Activated T-cell treated with anti-CD3 and anti-CD28 coated beads, Interleukin-2, amount 50 U/mL, for 72 hours (primary cell): ENCODE measurements at places on chromosomes 6 and 20. TPM values are rescaled to one million over a fixed set of nuclear protein-coding genes. Genes with fewer than 3 reads are reported as not detected.

- no peaks in the 10 kb centered on the region for H3K36me3 ChIP-seq
- DNase-seq, result no peak
- H3K4me1 ChIP-seq, result no peaks in the 10 kb centered on the region
- no peaks in the 10 kb centered on the region for H3K27me3 ChIP-seq
- no peak overlapping the region for H3K27ac ChIP-seq
Observed at GRCh38 chr20:18436847-18437246, 30.0 kb downstream of the DZANK1 start.

DNA sequence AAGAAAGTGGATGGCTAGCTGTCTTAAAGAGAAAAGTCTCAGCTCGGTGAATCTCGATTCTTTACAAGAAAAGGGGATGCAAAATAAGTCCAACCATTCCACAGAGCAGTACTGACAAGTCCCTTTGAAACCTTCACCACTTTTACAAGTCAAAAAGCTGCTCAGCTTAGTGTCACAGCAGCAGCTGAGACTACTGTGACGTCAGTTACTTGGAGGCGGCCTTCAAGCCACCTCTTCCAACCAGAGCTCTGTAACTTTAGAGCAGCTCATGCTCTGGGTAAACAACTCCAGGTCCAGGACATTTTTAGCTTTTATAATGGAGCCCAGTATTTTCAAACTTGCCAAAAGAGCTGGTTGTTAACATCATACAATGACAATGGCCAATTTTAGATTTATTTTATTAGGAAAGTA, at the start of gene KIAA0408:
Gene KIAA0408 (minus strand): TSS at position 159 of the 411 bp plus-strand sequence. CDS start 5,408 bp downstream, outside the sequence.
- H3K36me3 ChIP-seq, result no peaks in the 10 kb centered on the region
- H3K27ac ChIP-seq, result no peak within 1 kb of the TSS
- no peak for DNase-seq
- H3K27me3 ChIP-seq, result no peaks in the 10 kb centered on the region
- H3K4me1 ChIP-seq, result peaks cover 8% of the 10 kb centered on the region

HMGCLL1 gene
- not detected for total RNA-seq

DNA sequence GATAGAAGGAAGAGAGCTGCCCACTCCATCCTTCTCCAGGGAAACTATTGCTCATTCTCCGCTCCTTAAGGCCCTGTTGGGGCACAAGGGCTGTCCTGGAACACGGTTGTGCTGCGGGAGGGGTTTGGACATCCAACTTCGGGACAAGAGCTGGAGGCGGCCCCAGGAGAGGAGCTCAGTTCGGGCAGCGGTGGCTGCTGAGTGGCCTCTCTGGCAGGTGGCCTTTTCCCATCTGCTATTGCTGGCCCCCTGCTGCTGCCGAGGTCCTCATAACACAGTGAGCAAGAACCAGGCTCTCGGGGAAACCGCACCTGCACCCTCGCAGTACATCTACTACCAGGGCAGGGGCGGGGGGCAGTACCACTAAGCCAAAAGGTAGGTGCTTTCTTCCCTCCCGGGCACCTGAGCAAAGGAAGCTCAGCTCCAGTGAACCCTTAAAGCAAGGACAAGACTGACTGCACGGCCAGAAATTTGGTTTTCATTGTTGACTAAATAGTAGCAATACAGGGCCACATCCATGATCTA, 63.7 kb downstream of the PSMG4 start:
- no peak overlapping the region for H3K4me3 ChIP-seq
- no peaks in the 10 kb centered on the region for H3K36me3 ChIP-seq
- no peak for DNase-seq
- peaks cover 6% of the 10 kb centered on the region for H3K27me3 ChIP-seq

DNA sequence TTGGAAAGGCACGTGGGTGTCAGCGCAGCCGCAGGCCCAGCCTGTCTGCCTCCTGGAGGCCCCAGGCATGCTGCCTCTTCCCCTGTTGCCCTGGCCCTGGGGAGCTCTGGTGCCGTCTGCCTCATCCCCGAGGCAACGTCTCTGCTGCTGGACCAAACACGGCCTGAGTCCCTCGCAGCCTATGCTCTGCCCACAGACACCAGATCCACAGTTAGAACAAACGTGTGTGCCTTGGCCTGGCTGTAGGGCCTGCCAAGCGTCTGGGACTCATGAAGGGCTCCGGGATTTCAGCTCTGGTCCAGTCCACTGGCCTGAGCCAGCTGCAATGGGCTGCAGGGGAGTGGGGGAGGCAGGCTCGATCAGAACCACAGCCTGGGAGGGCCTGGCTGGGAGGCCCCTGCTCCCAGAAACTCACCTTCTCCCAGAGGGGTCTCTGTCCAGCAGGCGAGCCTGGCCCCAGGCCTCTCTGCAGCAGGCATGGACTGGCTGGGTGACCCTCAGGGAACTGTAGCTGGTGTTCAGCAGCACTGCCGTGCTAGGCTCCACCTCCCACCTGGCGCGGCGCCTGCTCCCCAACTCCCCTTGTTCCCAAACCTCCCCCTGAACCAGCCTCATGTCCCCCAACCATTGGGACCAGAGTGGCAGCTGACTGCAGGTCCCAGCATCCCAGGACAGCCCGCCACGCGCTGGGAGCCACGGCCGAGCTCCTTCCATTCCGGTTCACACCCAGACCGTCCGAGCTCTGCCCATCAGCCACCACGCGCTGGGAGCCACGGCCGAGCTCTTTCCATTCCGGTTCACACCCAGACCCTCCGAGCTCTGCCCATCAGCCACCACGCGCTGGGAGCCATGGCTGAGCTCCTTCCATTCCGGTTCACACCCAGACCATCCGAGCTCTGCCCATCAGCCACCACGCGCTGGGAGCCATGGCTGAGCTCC, 197.0 kb downstream of the DLL1 start:
- no peak for DNase-seq
- peaks cover 7% of the 10 kb centered on the region for H3K27me3 ChIP-seq
- peaks cover 18% of the 10 kb centered on the region for H3K4me1 ChIP-seq
- no peak overlapping the region for H3K27ac ChIP-seq
- H3K36me3 ChIP-seq, result no peaks in the 10 kb centered on the region
